ENCODE measurements at places on chromosomes 5 and 9. TPM values are rescaled to one million over a fixed set of nuclear protein-coding genes. Genes with fewer than 3 reads are reported as not detected.

DNA sequence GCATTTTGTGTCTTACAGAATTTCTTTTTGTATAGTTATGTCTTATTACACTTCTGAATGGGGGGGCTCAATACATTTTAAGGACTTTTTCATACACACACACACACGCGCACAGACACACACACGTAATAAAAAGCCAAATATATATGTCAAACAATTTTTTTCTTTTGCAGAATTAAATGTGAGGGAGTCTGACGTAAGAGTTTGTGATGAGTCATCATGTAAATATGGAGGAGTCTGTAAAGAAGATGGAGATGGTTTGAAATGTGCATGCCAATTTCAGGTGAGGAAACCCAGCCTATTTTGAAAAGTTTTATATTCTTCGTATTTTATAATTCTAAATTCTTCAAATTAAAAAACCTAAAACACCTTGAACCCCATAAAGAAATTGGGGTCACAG is 25.6 kb downstream of the TMEFF1 start:
- no peak for DNase-seq

GRCh38 chr9:115212125-115212605 is 94.2 kb upstream of the TNC start:
- DNase-seq, result no peak

ALDH7A1 gene
- total RNA-seq, result 78.5 TPM

- DNase-seq, result peak; percentile 71
These were observed 628 bp downstream of the ATOSB start for GRCh38 chr9:35114840-35115628.

AK3 gene
- 81.6 TPM for total RNA-seq

DNA sequence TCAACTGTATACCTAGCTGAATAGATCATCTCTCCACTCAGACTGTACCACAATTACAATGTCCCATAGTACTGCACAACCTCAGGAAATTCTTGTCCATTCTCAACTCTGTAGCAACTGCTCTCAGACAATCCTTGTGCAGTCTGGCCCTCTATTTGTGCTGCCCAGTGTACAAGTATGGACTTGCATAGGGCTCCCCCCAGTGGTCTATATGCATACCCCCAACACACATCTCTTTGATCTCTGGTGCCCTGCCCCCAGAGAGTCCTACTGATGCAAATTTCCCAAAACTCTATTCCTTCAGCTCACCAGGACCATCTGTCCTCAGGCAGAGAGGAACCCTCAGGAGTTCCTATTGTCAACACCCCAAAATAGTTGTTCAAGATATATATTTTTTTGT is 205.3 kb downstream of the SLCO4C1 start:
- DNase-seq, result no peak

- DNase-seq, result no peak
These were observed 42.6 kb downstream of the LPAR1 start for GRCh38 chr9:110995420-110996340.

DNA sequence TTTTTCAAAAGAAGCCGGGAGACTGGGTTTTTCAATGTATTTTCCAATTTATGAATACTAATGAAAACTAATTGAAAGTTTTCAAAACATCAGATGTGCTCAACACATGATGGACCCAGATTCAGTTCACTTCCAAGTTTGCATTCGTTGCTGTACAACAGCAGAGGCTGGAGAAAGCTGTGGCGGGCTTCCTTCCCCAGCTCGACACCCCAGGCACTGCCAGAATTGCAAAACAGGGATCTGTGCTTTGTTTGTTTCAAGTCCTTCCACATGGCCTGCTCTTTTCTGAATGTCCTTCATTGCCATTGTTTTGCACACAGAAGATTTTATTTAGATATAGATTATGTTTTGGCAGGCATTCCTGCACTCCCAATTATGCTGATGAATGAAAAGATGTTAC is 30.3 kb upstream of the INSYN2B start:
- DNase-seq, result no peak

GPRIN1 gene
- total RNA-seq, result 0.13 TPM

STPG3 gene
- not detected for total RNA-seq

CHSY3 gene
- total RNA-seq, result 0.96 TPM

- DNase-seq, result no peak
These were observed 47.0 kb downstream of the TJP2 start for GRCh38 chr9:69221036-69221435.

DNA sequence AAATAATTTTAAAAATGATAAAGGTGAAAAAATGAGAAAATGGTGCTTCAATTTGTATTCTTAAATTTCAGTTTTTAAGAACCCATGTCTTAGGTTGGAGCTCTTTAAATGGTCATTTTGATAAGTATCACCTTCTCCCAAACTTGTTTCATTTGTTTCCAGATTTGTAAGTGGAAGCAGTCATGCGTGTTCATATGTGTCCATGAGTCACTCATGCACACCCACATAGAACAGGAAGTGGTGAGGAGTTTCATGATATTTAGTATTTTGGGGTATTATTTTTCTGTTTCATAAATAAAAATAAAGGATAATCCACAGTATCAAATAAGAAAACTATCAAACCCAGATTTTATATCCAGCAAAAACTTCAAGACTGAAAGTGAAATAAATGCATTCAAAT is 570.4 kb upstream of the ST8SIA4 start:
- DNase-seq, result no peak

GPSM1 gene
- total RNA-seq, result 16.6 TPM

CD14 gene
- total RNA-seq, result 17.3 TPM

PCDHAC2 gene
- total RNA-seq, result 4.0 TPM

DNA sequence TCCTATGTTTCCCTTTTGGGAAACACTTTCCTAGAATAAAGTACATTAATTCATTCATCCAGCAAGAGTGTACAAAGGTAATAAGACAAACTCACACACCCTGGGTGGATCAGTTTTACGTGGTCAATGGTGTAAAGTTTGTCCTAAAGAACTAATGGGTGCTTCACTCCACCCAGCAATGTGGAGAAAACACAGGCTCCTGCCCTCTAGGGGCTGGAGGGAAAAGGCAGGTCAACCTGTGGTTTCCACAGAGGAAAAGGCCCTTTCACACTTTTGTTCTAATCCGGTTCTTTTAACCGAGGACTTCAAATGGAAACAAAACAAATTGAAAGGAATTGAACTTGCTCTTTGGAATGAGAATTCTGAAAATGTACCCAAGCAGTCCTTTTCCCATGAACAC is 80.9 kb upstream of the SPOCK1 start:
- no peak for DNase-seq

GRCh38 chr5:156025656-156026055 is 301.3 kb upstream of the SGCD start:
- DNase-seq, result no peak

- peak; percentile 51 for DNase-seq
These were observed 617.4 kb downstream of the SLCO4C1 start for GRCh38 chr5:101678481-101679193.

DRD1 gene
- 2.9 TPM for total RNA-seq

SLC36A2 gene
- not detected for total RNA-seq

DNA sequence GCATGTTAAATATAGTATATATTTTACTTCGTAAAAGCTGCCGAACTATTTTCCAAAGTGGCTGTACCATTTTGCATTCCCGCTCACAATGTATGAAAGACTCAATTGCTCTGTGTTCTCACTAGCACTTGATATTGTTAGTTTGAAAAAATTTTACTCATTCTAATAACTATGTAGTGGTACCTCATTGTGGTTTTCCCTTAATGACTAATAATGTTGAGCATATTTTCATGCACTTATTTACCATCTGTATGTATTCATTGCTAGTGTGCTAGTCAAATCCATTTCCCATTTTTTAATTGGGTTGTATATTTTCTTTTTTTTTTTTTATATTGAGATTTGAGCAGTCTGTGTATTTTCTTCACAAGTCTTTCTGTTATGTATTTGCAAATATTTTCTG is 58.4 kb downstream of the RANBP17 start:
- no peak for DNase-seq

GRCh38 chr5:72477176-72477575 is 30.0 kb downstream of the ZNF366 start:
- DNase-seq, result no peak

GRCh38 chr9:36793277-36793676 is 220.6 kb downstream of the MELK start:
- DNase-seq, result no peak
